ENCODE measurements at places on chromosomes 3 and 15. TPM values are rescaled to one million over a fixed set of nuclear protein-coding genes. Genes with fewer than 3 reads are reported as not detected.

The FBXO40 gene
- not detected for total RNA-seq

The TMIE gene
- under 0.01 TPM for total RNA-seq

The MESP2 gene
- total RNA-seq = 0.72 TPM

The P3H2 gene
- 8.3 TPM for total RNA-seq

The CCR1 gene
- 1.1 TPM for total RNA-seq

The RFTN1 gene
- total RNA-seq = 94.6 TPM

The ARNT2 gene
- total RNA-seq = 30.0 TPM

The TMEM108 gene
- 0.36 TPM for total RNA-seq

- no peak for DNase-seq
Observed at GRCh38 chr15:31241888-31242522, 84.6 kb upstream of the KLF13 start.

DNA sequence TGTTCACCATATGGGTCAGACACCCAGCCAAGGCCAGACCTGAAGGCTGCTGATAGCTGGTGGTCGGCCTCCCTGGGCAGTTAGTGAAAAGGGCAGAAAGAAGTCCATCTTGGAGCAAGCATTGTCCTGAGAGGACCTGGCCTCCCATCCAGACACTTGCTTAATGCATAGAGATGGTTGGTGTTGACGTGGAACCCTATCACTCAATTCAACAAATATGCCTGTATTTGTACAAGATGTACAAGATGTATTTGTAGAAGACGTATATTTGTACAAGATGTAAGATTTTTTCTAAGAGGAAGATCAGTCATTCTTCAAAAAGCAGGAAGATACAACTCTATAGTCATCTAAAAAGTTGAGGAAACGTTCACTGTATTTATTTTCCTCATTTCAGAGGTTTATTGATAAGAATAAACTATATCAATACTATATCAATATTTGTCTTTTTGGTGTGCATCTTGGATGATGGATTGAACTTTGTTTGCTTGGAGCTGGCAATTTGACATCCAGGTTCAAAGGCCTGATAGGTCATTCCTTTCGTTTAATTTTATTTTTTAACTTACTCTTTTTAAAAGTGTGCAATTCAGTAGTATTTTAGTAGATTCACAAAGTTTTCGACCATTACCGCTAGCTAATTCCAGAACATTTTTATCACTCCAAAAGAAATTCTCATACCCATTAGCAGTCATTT lies 5.9 kb downstream of the TMEM42 start:
- no peak for DNase-seq

DNA sequence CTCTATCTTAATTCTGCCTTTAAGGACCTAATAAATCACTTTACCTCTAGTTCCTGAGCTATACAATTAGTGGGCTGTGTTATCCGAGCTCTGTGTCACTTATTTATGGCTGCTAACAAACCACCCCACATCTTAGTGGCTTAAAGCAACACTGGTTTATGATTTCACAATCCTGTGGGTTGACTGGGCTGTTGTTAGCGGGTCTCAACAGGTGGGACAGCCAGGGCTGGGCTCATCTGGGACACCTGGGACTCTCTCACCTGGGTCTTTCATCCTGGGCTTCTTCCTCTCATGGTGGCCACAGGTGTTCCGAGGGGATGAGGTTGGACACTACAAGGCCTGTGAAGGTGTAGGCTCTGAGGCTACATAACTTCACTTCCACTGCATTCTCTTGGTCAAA lies 35.8 kb upstream of the CHST2 start:
- no peak for DNase-seq

DNA sequence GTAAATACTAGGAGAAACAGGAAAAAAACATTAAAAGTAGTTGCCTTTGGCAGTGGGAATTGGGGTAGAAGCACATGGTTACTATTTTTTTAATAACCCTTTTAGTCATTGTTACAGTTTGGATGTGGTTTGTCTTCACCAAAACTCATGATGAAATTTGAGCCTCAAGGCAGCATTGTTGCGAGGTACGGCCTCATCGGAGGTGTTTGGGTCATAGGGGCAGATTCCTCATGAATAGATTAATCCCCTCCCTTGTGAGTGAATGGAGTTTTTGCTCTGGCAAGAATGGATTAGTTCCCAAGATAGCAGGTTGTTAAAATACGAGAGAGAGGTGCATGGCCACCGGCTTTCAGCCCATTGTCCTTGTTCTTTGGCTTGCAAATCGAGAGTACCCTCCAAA lies 92.6 kb downstream of the LEKR1 start:
- DNase-seq = no peak

DNA sequence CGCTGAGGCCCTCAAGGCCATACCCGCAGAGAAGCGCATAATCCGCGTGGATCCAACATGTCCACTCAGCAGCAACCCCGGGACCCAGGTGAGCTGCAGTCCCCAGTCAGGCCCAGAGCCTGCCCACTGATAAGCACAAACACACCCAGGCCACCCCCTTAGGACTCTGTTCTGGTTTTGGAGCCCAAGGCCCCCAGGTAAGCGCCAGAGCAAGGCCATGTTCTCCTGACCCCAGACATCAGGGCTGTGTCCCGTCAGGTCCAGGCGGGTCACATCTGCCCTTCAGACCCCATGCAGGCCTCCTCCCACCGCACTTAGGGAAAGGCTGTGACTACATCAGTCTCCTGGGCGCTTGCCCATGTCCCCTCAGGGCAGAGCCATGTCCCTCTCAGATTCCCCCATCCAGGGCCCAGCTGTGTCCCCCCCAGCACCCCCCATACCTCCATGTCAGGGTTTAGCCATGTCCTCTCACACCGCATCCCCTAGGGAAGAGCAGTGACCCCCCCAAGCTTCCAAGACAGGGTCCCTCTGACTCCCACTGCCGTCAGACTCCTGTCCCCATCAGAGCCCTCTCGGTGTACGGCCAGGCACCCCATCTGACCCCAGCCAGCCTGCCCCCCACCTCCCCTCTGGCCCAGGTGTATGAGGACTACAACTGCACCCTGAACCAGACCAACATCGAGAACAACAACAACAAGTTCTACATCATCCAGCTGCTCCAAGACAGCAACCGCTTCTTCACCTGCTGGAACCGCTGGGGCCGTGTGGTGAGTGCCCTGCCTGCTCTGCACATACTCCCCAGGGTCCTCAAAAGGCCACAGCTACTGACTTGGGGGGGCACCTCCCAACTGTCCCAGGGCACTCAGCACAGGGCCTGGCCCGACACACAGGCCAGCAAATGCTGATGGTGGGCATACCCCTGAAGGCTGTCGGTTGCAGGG lies 1.6 kb downstream of the PARP3 start:
- peak; percentile 54 for DNase-seq

DNA sequence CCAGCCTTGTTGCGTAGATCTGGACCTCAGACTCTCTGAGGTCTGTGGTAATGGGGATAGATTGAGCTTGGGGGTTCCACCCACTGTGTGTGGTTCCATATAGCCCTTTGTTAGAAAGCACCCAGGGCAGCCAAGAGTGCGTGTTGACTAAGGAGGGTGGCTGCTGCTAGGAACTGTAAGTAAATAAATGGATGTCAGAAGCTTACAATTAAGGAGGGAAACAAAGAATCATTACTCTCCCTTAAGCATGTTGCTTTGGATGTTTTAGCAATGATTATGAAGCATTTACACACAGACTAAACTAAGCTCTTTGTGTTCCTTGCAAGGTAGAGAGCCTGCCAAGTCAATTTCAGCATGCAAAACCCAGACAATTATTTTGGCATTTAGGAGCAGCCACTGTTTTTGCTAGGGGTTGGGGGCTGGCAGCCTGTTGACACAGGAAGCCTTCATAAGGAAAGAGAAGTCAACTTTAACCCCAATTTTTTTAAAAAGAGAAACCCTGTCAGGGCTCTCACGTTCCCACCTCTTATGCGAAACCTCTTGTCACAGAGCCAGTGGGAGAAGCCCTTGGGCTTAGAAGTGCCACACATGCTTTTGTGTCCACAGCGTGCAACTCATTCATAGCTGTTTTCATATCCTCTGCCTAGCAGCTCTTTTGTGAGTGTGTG lies 127.8 kb downstream of the CMSS1 start:
- no peak for DNase-seq

DNA sequence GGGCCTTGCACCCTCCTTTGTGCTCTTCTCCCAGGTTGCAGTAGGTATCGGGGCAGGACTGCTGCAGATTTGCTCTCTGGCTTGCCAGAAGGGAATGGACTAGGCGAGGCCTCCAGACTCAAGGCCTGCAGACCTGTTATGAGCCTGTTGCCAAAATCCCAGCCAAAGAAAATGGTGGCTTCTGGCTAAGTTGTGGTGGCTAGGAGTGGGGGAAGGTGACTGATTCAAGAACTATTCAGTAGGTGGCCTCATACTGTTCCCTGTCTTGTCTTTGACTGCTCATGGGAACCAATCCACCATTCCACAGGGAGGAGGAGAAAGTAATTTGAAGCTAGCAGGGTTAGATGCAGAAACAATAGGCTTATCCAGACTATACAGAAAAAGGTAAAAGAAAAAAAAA lies 380.4 kb upstream of the PROK2 start:
- no peak for DNase-seq

GRCh38 chr15:68631601-68632051 lies 52.8 kb downstream of the CORO2B start:
- DNase-seq = no peak

DNA sequence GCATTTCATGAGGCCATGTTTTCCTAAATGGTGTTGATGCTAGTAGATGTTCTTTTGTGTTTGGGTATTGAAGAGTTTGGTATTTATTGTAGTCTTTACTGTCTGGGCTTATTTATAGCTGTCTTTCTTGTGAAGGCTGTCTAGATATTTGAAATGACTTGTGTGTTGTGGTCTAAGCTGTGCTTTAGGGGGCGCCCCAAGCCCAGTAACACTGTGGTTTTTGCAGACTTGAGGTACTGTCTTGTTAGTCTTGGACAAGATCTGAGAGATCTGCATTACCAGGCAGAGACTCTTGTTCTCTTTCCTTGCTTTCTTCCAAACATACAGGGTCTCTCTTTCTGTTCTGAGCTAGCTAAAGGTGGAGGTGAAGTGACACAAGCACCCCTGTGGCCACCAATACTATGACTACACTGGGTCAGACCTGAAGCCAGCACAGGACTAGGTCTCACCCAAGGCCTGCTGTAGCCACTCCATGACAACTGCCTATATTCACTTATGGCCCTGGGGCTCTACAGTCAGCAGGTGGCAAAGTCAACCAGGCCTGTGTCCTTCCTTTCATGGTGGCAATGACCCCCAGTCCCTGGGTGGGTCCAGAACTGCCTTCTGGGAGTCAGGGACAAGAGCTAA lies 152.1 kb upstream of the TBC1D5 start:
- DNase-seq = no peak

DNA sequence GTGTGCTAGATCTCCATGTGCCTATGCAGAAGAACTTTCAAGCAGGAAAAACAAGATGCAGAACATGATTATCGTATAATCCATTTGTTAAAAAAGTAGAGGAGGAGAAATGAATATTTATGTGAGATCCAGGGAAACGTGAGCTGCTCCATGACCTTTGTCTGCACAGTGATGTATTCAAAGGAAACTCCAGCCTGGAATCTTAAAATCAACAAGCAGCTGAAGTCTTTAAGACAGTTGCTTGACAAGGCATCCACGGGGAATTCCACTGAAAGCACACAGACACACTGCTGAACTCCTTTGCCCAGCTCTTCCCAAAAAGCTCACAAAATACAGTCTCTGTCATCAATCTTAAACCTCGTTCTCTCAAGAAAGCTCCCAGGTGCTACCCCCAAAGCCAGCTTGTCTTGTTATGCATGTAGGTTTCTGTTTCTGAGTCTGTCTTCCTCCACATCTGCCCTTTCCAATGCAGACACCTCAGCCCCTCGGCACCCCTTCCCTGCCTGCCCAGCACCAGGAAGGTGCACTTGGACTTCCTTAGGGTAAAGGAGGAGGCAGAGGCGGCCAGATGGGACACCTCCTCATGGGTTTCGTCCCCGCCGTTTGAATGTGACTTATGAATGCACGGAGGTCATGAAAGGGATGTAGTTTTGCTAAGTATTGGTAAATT lies 28.7 kb downstream of the LRRK1 start:
- DNase-seq = no peak

GRCh38 chr15:76341366-76342057 lies 4.9 kb downstream of the ISL2 start:
- DNase-seq = peak; percentile 87

DNA sequence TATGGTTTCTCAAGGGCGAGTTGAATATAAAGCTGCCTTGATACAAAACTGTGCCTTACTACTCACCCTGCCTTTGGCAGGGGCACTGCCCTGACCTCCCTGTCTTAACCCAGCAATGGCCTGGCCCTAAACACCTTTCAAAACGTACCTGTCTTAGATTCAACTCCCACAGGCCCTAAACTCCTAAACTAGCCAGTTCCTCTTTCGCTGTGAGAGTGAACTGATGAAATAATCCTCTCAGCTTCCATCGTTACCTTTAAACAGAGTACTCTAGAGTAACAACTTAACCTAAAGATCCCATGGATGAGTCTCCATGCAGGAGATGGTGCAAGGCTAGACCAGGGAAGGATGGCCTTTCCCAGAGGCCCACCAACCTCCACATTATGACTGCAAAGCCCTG lies 133.0 kb upstream of the THBS1 start:
- DNase-seq = no peak

DNA sequence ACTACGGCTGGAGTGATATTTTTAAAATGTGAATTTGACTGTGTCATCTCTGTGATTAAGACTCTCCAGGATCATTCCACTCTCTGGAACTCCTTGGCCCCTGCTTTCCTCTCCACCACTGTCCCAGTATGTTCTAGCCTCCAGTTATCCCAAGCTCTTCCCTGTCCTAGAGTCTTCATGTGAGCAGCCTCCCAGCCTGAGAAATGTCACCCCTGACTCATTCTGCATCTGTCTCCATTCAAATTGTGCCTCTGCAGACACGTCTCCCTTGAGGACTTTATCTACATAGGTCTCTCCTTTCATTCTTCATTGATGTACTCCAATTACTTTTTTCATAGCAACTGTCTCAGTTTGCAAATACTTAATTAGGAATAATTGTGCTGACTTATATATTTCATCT lies 317.7 kb upstream of the ADAMTS9 start:
- DNase-seq = no peak

GRCh38 chr15:91855684-91856489 lies 2.4 kb downstream of the SLCO3A1 start:
- DNase-seq = peak; percentile 14

DNA sequence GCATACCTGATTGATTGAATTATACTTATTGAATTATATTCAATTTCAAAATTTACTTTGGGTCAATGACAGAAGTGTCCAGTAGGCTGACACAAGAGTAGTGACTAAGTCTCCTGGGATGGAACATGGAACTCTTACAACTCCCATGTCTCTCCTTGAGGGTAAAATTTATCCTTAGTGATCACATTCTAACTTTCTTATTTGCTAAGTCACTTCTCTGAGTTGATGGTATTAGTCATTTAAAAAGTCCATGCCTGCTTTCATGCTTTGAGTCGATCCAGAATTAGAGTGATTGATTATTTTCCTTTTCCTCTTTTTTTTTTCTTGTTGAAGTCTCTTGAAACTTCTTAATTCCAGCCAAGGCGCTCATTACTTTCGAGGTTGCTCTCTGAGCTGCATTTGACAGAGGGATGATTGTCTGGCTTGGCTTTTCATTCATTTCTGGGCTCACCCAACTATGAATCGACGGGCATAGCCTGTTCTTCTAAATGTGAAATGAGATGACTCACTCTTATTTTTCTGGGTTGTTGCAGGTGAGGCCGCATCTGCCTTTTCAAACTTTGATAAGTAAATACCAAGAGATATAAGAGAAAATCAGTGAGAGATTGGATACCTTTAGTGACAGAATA lies 34.9 kb downstream of the LRRC3B start:
- no peak for DNase-seq

GRCh38 chr3:58633157-58633865 lies 33.3 kb downstream of the FAM3D start:
- peak; percentile 64 for DNase-seq

Data from osteoblast (primary cell).